ENCODE measurements at places on chromosomes 5 and 9.

DNA sequence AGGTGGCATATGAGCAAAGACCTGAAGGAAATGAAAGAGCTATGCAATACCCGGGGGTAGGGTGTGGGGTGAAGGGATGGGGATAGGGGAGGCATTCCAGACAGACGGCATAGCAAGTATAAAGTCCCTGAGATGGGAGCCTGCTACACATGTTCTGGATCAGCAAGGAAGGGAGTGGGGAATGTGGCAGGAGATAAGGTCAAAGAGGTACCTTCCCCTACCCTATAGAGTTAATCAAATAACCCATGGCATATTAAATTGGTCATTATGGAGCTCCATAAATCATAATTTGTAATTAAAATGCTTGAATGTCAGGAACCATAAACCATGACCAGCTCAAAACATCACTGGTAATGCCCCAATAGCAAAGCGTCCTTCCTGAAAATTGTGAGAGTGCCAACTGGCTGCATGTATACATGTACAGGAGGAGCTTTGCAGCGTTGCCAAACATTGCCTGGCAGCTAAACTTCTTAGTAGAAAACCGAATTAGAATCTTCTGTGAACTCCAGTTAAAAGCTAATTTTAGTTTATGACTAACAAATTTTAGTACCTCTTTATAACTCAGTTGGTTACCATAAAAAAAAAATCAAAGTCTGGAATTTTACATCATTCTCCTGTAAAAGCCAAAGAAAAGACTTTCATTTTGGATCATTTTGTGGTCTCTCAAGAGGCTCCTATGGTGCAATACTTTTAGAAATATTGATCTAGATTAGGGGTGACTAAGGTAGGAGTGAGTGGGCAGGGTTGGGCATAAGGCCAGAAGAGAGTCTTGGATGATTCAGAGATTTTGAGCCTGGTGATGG is 4.7 kb downstream of the DNAI1 start:
- DNase-seq: no peak

DNA sequence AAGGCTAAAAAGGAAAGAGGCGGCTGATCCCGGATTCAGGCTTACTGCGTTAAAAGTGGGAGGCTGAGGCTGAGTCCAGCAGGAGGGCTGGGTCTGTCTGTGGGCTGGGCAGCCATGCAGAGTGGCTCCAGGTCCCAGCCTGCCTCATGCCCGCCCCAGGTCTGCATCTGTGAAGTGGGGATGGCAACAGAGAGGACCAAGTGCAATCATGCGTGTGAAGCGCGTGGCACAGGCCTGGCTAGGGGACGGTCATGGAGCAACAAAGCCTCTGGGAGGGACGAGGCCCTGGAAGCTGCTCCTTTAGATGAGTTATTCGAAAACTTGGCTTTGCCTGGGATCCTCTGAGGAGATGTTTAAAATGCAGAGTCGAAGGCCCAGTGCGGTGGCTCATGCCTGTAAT is 30.4 kb upstream of the BARHL1 start:
- DNase-seq: no peak

DNA sequence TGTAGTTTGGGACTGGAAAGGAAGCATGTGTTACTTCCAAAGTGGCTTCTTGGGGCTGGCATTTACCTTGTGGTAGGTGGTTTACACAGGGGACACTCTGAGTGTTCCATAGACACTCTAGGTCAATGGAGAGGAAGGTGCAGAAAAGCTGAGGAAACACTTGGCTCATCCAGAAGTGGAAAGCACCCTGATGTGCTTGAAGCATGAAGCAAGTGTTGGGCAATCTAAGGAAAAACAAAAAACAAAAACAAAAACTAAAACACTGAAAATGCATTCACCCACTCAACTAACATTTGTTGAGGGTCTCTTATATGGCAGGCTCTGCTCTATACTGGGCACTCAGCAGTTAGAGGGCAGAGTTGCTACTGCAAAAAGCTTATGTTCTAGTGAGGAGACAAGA is 2.9 kb upstream of the ERAP2 start:
- DNase-seq: no peak

DNA sequence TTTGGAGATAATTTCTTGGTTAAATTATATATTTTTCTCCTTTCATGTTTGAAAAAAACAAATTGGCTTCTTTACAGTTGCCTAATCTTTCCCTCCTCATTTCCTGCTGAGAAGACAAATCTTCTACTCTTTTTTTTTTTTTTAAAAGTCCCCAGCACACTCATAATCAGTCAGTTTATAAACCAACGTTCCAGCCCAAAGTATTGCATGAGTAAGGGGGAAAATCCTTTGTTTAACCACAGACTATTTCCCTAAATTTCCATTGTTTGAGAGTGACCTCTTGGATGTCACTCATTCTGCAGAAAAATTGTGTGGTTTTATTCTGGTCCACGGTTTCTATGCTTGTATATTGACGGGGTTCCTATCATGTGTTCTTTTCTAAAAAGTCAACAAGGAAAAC is 55.1 kb upstream of the TLR4 start:
- no peak for DNase-seq

GRCh38 chr9:17719053-17719452 is 140.2 kb downstream of the SH3GL2 start:
- DNase-seq: no peak

- no peak for DNase-seq
These were observed 72.7 kb downstream of the ANKRD33B start for GRCh38 chr5:10636363-10637142.
